ENCODE measurements at places on chromosomes 2 and 18.

DNA sequence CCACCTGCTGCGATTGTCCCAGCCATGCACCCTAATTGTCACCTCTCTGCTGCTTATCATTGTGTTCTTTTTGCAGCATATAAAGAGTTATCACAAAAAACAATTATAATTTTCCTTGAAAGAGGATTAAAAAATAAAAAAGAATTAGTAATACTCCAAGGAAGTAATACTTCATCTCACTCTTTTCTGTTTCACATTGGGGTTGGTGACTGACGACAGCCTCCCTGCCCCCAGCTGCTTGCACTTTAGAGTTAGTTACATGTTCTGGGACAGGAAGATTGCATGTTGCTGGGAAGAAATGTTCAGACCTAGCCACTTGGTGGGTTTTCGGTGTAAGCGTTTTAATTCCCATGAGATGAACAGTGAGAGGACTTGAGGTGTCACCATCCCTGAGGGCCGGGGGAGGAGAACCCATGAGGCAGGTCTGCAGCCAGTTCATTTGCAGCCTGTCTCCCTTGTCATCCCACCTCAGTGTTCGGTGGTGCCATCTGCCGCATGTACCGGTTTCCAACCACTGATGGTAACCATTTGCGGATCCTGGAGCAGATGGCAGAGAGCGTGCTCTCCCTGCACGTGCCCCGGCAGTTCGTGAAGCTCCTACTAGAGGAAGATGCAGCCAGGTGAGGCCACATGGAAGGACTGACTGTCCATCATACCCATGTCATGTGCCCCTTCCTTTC, 69.1 kb downstream of the COA5 start:
- no peak for DNase-seq

DNA sequence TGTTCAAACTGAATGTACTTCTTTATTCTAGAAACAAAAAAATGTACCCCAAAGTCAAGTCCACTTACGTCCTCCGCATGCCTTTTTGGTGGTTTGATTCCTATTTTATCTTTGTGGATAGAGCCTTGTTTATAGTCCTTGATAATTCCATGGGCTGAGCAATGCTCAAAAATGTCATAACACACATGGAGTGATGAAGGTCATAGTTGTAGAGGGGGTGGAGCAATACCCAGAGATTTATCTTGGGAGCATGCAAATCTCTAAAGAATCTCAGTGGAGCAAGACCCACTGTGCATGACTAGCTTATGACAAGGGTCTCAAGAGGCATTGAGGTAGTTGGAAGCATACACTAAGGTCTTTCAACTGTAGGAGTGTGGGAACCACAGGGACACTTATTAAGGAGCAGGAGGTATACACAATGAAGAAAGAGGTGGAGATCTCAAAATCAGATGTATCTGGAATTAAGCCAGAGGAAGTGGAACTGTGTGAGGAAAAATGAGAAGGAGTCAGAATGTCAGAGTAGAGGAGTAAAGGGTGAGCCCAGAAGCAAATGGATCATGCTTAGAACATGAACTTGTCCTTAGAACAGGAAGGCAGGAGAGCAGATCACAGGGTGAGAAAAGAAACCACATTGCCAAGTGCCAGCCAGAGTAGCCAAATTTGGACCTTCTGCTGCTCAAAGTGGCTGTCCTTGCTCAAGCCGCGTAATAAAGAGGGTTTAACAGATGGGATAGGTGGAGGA, 68.1 kb upstream of the STK39 start:
- no peak for DNase-seq

GRCh38 chr2:217048730-217049129, 188.9 kb upstream of the TNP1 start:
- DNase-seq = no peak

DNA sequence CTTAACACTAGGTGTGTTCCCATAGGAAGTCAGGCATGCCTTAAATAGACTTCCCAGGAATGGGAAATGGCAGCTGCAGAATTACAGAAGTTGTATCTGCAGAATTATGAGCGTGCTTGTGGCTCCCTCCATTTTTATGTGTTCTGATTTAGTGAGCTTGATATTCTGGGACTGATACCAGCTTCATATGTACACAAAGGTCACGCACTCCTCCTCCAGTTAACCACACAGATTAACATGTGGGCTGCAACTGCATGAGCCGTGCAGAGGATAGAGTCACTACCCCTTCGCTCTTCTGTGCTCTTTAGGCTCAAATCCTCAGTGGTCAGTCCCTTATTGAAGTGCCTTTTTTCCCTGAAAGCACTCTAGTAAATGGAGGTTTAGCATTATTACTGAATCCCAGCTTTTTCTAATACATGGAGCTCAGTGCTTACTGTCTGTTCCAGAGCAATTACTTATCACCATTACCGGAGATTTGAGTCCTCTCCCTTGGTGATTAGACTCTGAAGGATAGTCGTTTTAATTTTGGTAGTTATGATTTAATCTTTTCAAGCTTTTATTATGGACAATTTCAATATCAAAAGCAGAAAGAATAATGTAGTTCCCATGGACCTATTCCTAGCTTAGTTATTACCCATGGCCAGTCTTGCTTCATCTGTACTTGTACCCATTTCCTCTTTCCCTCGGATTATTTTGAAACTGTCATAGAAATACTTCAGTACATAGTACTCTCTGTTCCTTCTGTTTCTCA, 238.3 kb downstream of the PRKCE start:
- no peak for DNase-seq

DNA sequence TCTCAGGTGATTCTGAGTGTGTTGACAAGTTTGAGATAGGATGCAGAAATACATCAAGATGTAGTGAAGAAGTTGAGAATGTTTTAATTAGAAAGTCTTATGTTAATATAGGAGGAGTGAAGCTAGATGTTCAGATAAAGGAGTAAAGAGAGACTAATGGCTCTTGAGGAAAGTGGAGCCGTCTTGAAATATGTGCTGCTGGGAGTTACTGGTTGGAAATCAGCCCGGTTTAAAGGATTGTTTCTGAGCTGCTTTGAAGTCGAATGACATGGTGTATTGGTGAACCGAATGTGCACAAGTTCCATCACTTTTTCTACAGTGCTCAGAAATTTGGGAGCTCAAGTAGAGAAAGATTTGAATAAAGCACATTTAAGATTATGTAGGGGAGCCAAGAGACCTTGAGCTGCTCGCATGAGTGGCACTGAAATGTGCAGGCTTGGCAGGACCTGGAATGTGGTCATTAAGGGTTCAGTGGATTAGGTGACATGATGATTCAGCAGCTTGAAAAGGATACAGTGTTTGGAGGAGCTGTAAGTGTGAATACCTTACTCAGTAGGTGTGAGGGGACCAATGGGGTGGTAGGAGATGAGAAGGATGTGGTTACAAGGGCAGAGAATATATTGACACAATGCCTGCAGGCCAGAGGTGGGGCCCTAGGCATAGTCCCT, 68.6 kb downstream of the CAB39 start:
- DNase-seq = peak; percentile 7

DNA sequence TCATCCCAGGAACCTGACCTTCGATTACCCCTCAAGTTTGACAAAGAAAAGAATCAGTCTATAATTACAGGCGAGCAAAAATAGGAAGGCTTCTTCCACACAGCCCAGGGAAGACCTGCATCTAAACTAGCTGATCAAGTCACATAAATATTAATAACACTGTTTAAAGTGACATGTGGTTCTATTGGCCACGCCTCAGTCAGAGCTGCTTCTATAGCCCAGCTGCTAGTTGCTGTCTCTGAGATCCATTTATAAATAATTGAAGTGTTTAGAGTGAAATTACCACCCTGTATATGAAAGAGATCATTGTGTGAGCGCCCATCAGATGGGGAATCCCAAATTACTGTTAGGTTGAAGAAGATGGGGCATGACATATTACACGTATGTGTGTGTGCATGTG, 426.0 kb downstream of the CDH2 start:
- no peak for DNase-seq

DNA sequence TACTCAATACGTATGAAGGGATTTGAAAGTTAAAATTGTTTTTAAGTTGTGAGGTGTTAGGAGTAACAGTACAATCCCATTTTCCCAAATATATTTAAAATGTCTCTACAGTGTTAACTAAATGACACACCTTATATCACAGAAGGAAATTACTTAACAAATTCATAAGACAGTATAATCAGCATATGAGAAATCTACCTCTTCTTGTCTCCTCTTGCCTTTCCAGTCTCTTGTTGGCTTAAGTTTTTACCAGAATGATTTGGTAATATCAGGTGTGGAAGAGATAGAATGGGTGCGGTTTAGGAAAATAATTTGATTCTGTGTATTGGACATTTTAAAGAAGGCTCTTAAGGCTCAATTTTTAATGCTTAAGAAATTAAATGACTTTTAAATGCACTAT, 9.5 kb upstream of the INPP1 start:
- no peak for DNase-seq

DNA sequence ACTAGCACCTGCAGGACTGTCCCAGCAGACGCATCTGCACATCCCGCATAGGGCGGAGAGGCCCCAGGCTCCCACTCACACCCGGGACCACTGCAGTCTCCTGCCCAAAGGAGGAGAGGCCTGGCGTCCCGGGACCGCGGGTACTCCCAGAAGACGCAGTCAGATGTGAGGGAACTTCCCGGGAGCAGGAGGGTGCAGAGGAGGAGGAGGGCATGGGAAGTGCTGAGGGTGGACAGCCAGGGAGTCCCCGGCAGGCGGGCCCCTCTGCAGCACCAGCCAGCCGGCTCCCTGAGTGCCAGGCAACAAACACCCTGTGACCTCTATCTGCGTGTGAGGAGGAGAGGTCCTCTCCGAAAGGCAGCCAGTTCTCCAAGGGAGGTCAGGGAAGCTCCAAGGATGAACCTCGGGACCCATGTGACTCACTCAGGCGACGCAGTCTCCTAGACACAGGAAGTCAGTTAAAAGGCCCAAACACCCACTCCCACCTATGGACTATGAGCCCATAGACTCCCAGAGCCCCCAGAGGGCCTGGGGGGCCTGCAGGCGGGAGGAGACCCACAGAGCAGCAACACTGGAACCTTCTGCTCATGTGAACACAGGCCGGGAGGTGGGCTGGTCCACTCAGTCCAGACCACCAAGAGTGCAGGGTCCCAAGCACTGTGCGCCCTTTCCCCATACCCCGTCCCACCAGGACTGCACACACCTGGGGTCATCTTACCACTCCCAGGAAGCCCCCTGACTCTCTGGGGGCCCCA, 4.2 kb downstream of the PXDN start:
- no peak for DNase-seq

DNA sequence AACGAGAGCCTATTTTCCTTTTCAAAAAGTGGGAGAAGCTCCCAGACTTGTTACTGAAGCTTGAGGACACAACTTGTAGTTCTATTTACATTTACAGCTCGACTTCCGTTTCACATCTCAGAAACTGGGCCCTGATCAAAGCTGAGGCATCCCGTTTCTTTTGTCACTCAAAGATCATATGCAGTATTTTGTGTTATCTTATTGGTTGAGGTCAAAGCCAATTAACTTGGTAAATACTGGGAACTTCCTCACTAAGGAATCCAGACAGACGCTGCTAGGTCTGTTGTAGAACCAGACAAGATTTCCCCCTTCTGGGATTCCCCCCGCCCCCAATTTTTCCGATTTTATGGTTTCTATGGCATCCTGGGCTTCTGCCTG, 50.3 kb downstream of the TSN start:
- no peak for DNase-seq

GRCh38 chr2:35989503-35989902, 366.1 kb upstream of the CRIM1 start:
- DNase-seq = no peak

GRCh38 chr2:238846628-238847418, 1.1 kb upstream of the TWIST2 start:
- no peak for DNase-seq

DNA sequence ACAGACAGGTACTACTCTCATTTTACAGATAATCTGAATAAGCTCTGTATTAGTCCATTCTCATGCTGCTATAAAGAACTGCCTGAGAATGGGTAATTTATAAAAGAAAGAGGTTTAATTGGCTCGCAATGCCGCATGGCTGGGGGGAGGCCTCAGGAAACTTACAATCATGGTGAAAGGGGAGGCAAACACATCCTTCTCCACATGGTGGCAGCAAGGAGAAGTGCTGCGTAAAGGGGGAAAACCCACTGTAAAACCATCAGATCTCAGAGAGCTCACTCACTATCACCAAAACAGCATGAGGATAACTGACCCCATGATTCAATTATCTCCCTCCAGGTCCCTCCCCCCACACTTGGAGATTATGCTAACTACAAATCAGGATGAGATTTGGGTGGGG, 254.4 kb downstream of the KCNE4 start:
- no peak for DNase-seq
